Activated CD8-positive, alpha-beta memory T cell treated with anti-CD3 and anti-CD28 coated beads for 48 hours (primary cell): ENCODE measurements at places on chromosomes 11 and 22.

GRCh38 chr22:41687901-41688364 is 734 bp downstream of the SNU13 start:
- no peak for DNase-seq

DNA sequence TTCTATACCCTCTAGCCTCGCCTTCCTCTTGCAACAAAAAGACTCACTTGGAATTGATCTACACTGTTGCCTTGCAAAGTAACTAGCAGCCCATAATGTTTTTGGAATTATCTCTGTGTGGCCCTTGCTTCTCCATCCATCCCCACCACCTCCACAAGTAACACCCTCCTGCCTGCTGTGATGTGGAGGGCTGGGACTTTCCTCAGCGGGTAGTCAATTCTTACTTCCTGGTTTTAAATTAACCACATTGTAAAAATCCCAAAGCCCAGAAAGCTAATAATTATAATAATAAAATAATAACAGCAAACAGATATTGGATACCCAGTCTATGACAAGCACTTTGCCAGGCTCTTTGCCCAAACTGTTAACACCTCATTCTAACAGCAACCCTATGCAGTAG is 40.8 kb upstream of the GALNT18 start:
- DNase-seq: no peak

- DNase-seq: no peak
These were observed 32.2 kb upstream of the AQP11 start for GRCh38 chr11:77557553-77557952.

DNA sequence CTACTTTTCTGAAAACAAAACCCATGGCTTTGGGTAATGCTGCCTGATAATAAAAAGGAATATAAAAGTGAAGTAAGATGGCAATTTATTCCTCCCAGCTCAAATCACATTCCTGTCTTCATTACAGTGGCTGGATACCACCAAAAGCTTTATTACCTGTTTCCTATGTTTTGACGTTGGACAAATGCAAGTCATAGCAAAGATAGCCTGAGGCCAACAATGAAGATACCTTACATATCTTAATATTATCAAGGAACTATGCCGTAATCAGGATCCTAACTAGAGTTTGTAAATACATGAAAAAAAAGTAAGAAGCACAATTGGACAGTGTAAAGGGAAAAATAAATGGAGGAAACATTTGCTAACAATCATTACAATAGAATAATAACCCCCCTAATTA is 202.4 kb downstream of the SOX6 start:
- DNase-seq: no peak

DNA sequence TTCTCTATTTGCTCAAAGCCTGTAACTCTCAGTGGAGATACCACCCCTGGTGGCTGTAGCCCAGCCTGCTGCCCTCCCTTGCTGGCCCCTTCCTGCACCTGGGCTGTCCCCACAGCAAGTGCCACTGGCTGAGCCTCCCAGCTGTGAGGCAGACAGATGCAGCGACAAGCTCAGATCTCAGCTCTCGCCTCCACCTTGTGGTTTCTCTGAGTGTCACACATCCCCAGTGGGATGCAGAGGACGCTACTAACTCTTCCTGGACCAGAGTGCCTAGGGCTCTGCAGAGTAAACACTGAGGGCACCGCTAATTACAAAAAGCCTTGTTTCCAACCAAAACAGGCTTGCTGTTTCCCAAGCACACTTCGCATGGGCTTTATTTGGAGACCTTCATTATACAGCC is 8.9 kb downstream of the YPEL1 start:
- no peak for DNase-seq

- DNase-seq: no peak
These were observed 304.1 kb downstream of the GUCY1A2 start for GRCh38 chr11:106714199-106714598.
